Right lobe of liver (tissue), 6 donors: ENCODE measurements at places on chromosomes 3 and 15. TPM values are rescaled to one million over a fixed set of nuclear protein-coding genes. Genes with fewer than 3 reads are reported as not detected.

DNA sequence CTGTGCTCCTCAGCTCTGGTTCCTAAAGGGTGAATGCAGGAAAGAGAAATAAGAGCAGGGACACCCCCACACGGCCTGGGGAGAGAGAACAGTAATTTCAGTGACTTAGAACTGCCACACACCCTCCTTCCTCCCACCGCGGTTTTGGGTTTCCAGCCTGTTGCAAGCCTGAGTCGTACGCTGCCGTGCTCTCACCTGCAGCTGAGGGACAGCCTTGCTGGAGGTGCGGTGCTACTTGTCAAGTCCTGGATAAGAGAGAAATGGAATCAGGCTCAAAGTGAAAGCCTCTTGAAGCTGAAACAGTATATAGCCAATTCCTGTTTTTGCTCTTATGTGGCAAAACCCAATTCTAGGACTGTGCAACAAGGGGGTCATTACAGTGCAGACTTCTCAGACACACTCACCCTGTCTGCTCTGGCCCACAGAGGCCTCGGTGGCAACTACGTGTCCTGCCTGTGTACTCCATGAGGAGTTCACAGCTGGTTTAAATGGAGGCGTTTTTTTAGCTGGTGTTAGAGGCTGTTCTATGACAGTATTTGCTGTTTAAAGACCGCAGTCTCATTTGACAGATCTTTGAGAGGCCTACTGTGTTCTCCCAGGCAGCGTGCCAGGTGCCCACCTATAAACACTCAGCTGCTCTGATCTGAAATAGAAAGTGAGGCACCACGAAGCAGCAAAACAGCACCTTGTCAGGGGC lies 42.9 kb downstream of the TBC1D2B start:
- DNase-seq, result no peak

GRCh38 chr3:28376424-28376823 lies 27.8 kb upstream of the AZI2 start:
- DNase-seq, result no peak

DNA sequence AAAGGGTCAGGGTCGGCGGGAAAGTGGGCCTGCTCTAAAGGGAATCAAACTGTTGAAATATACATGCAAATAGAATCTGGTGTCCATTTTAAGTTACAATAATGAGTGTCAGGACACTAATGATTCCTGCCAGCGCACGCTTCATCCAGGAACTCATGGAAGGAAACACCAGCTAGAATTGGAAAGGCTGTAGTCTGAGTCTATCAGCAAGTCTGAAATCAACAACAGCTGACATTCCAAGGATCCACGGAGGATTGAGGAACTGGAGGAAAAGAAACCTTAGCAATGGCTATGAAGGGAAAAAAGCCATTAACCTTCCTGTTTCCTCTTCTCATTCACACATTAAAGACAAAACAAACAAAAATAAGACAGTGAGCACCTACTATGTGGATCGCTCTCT lies 1063.1 kb downstream of the NTRK3 start:
- no peak for DNase-seq

DNA sequence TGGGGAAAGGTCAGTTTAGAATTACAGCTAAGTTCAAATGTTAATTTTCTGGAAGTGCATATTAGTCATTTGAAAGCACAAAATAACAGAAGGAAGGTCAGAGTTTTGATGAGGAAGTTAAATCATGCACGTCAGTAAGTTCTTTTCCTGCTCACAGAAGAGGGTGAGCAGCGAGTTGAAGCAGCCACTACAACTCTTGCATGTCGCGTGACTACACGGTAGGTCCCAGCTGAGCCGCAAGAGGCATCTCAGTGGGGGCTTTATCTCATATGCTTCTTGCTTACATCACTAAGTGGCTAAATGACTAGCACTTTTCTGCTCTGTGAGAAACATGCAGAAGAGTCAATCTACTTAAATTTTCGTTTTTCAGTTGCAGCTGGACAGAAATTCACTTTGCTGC lies 21.3 kb upstream of the SEC62 start:
- no peak for DNase-seq

GRCh38 chr15:98855067-98855814 lies 152.4 kb downstream of the PGPEP1L start:
- DNase-seq, result no peak

DNA sequence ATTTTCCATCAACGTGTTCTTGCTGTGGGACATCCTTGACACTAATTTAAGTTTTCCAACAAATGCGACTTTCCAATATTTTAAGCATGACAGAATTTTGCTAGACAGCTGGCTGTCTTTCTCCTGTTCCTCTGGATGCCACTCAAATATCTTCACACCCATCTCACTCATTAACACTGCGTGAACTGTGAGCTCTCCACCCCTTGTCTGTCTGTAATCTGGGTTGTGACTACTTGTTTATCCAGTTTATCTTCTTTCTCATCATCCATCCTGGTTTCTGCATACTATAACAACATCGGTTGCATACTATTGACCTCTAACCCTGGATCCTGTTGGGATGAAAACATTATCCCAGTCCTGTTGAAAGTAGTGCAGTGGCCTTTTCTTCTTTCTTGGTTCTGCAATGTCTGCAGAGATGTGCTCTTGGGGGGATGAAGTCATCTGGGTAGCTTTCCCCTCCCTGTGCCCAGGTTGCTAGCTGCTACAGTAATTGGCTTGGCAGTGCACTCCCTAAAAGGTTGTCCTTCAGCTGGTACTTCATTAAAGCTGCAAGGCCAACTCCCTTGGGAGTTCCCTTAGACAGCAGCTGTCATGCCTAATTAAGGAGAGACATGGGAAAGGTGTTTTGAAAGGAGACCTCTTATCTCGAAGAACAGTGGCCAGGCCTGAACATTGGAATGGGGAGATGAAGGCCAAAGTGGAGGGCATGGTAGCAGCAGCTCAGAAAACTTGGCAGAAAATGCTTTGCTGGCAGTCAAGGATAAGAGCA lies 24.7 kb downstream of the KAT2B start:
- no peak for DNase-seq

GRCh38 chr15:51386029-51386428 lies 44.6 kb downstream of the GLDN start:
- DNase-seq, result no peak

DNA sequence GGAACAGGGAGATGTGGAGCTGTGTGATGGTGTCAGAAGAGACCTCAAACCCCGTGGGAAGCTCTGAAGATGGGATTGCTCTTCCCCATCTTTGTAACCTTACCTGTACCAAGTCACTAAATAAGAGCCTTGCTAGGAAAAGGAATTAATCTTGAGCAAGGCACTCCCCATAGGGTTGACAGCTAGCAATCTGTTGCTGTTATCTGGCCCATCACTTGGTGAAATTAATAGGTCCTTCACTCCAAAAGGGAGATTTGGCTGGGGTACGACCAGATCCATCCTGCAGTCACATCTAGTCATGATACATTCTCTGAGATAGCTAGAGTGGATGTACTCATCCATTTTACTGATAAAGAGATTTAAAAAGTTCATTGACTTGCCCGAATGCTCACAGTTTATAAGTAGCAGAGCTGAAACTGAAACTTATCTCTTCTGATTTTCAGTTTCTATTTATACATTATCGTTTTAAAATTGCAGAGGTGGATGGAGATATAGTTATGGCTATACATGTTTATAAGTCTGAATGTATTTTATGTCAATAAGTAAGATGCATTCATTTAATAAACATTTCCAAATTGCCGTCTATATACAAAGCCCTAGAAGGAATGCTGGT lies 299.1 kb upstream of the MCTP2 start:
- no peak for DNase-seq

DNA sequence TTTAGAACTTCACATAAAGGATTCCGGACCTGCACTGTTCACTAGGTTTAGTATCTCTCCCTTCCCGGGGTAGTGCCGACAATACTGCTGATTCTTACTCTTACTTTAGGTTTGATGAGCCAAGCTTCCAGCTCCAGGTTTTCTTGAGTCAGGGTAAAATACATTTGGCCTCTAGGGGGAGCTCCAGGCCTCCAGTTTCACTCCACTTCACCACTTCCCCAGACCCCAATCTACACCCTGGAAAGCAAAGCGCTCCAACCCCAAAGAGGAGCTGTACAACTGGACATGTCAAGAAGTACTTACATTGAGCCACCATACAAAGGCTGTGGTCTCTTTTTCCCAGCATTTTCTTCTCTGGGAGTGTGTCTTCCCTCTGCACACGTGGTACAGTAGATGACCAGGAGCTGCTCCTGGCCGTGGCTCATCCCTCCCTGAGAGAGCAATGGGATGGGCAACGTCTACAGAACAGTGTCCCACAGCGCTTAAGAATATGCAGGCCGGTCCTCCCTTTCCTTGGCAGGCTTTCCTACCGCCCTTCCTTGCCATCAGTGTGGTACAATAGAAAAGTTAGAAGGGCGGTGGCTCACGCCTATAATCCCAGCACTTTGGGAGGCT lies 93.9 kb upstream of the CCDC80 start:
- DNase-seq, result no peak

DNA sequence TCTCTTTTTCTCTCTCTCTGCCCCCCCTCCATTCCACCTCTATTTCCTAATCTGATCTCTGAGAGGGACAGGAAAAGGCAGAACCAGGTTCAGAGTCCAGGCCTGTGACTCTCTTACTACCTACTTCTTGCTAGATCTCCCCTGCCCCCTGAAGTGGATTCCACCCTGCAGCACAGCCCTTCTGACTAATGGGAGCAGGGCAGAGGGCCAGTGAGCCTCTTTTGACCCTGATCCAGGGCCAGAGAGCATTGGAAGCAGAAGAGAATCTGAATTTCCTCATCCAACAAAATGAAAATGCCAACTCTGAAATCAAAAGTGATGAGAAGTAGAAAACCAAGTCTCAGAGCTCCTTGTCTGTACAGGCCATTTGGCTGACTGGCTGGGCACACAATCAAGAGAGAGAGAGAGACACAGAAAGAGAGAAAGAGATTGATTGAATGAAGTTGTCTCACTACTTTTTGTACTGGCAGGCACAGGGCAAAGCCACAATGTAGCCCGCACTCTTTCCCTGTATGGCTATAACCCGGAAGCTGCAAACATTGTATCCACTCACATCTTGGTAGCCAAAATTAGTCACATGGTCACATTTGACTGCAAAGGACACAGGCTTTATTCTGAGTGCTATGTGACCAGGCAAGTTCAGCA lies 31.6 kb upstream of the GLCE start:
- peak; percentile 79 for DNase-seq

Gene EXD1
- 0.22 TPM for total RNA-seq

Gene CACNA2D3
- not detected for total RNA-seq

Gene SAMD7
- total RNA-seq, result not detected
